Muscle of back (tissue), 13 donors: ENCODE measurements at places on chromosomes 1 and 21. TPM values are rescaled to one million over a fixed set of nuclear protein-coding genes. Genes with fewer than 3 reads are reported as not detected.

GRCh38 chr1:54228638-54229079 is 28.7 kb downstream of the MRPL37 start:
- no peak for DNase-seq

GRCh38 chr1:175073633-175074032 is 6.0 kb downstream of the TNN start:
- DNase-seq: no peak

The DIRAS3 gene
- polyA plus RNA-seq: 4.9 TPM

The GBP6 gene
- not detected for polyA plus RNA-seq

The NR1I3 gene
- 1.4 TPM for polyA plus RNA-seq
